ENCODE measurements at places on chromosomes 11 and 22.

DNA sequence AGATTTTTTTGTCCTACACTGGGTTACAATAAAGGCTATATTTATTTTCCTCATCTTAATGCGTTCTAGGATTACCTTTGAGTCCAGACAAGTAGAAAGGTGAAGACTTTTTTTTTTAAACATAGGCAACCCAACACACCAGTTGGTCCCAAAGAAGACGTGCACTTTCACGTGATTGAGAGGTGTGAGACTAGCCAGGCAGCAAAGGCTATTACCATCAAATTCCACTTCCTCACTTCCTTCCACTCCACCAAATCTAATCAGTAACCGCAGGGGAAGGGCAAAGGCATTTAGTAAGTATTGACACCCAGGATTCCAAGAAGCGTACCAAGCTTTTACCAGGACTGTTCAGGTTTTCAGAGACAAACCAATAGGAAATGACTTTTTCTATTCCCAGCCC lies 109.3 kb downstream of the APIP start:
- peaks cover 14% of the 10 kb centered on the region for H3K36me3 ChIP-seq
- no peak for DNase-seq
- peaks cover 28% of the 10 kb centered on the region for H3K27me3 ChIP-seq
- no peaks in the 10 kb centered on the region for H3K4me1 ChIP-seq
- no peak overlapping the region for H3K27ac ChIP-seq

GRCh38 chr11:117900720-117901440 lies 24.4 kb upstream of the FXYD6 start:
- H3K4me3 ChIP-seq, result no peak overlapping the region
- peak; percentile 57 for DNase-seq
- H3K27ac ChIP-seq, result no peak overlapping the region
- H3K27me3 ChIP-seq, result peaks cover 7% of the 10 kb centered on the region
- H3K36me3 ChIP-seq, result no peaks in the 10 kb centered on the region

DNA sequence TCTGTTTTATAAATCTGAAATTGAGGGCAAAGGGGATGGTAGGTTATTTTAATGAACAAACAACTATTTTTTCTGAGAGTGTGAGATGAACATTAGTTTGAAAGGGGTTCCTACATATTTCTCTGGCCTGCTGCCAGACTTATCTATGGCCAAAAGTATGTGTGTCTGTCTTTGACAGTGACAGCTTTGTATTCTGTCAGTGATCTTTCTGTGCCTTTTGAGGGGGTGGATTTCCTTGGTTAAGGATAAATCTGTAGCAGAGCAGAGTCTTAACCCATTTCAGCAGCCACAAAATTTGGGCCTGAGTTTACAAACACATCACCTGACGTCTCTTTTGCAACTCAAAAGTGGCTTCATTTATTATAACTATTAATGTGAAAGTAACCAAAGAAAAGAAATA lies 30.9 kb downstream of the ZFTA start:
- peaks cover 3% of the 10 kb centered on the region for H3K4me1 ChIP-seq
- H3K4me3 ChIP-seq, result no peak overlapping the region
- no peak for DNase-seq
- H3K27me3 ChIP-seq, result no peaks in the 10 kb centered on the region

- H3K27me3 ChIP-seq, result no peaks in the 10 kb centered on the region
- DNase-seq, result no peak
- H3K27ac ChIP-seq, result no peak overlapping the region
- H3K4me3 ChIP-seq, result no peak overlapping the region
- H3K36me3 ChIP-seq, result peaks cover 5% of the 10 kb centered on the region
- peaks cover 5% of the 10 kb centered on the region for H3K4me1 ChIP-seq
Measured at GRCh38 chr22:17149076-17149815, 9.8 kb downstream of the HDHD5 start.

DNA sequence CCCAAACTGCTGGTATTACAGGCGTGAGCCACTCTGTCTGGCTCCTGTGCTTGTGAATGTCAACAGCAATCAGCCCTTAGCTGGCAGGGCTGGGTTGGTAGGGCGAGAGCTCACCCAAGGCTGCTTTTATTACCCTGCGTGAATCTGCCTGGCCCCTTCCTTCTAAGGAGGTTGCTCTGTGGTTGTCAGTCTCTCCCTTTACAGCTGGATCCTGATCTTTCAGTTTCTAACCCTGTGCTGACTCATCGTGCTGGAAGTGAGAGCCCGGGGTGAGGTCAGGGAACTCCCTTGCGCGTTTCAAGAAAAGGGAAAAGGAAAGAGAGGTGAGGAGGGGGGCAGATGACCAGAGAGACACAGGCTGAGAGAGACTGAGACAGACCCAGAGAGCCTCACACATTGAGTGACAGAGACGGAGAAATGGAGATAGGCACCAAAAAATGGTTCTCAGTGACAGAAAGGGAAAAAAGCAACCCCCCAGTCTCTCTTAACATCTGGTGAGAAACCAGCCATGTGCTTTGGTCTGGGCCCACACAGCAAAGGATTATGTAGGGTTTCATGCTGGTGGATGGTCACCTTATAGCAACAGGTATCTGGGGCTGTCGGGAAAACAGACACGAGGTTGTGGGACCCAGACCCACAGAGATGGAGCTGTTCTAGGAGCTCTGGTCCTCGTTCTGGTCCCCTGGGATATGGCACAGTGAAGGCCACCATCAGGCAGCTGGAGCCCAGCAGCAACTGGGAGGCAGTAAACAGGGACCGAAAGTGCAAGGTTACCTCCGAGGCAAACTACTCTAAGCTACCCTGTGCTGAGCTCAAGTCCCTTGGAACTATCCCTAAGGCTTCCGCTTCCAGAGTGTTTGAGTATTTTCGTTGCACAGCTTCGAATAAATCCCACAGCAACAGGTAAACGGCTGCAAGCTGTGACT lies 2.5 kb downstream of the TCN2 start:
- peaks cover 33% of the 10 kb centered on the region for H3K4me1 ChIP-seq
- no peaks in the 10 kb centered on the region for H3K36me3 ChIP-seq
- DNase-seq, result peak; percentile 69
- peak overlapping the region; percentile 52 for H3K27ac ChIP-seq

DNA sequence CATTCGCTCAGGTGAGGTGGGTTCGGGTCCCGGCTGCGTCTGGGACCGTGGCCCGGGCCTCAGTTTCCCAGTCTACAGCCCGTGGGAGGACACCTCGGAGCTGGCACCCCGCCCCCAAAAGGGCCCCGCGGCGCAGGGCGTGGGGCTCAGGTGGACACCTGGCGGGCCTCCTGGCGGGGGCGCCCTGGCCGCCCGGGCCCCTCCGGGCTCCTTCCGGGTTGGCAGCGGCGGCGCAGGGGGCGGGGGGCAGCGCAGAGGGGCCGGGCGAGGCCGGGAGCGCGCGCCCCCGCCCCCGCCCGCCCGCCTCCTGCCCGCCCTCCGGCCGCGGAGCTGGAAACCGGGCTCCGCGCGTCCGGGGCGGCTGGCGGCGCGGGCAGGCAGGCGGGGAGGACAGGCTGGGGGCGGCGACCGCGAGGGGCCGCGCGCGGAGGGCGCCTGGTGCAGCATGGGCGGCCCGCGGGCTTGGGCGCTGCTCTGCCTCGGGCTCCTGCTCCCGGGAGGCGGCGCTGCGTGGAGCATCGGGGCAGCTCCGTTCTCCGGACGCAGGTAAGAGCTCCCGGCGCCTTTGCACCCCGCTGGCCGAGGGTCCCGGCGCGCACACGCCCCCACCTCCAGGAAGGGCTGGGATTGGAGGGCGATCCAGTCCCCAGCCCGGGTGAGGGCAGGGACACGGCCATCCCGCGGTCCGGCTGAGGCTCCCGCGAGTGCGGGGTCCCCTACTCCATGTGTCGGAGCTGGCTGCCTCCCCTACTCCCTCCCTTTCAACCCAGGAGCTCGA lies at the start of gene EMID1:
EMID1 (plus strand) TSS at position 303 of the 778 bp plus-strand sequence; CDS start at position 446, 143 bp downstream.
- no peak for DNase-seq
- H3K4me3 ChIP-seq, result peak within 1 kb of the TSS; percentile 82
- H3K27ac ChIP-seq, result no peak within 1 kb of the TSS
- H3K4me1 ChIP-seq, result peaks cover 34% of the 10 kb centered on the region
- H3K36me3 ChIP-seq, result no peaks in the 10 kb centered on the region

DNA sequence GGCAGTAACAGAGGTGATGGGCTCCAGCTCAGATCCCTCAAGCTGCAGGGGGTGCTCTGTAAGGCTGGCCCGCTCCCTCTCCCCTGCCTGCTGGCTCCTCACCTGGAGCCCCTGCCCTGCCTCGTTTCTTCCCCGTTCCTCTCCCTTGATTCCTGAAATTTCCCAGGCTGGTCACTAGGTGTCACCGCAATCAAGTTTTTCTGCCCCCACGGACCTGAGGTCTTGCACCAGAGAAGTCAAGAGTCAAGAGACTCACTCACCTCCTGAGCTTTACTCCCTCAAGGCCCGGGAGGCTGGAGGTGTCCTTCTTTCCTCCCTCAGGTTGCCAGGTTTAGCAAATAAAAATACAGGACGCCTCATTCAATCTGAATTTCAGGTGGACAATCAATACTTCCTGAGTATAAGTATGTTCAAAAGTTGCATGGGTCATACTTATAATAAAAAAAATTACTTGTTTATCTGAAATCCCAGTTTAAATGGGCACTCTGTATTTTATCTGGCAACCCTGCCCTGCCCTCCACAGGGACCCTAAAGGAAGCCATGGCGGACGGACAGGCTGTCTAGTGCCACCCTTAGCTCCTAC lies 69.2 kb downstream of the SCUBE1 start:
- H3K27me3 ChIP-seq, result peaks cover 7% of the 10 kb centered on the region
- DNase-seq, result no peak
- no peak overlapping the region for H3K27ac ChIP-seq
- no peaks in the 10 kb centered on the region for H3K36me3 ChIP-seq

DNA sequence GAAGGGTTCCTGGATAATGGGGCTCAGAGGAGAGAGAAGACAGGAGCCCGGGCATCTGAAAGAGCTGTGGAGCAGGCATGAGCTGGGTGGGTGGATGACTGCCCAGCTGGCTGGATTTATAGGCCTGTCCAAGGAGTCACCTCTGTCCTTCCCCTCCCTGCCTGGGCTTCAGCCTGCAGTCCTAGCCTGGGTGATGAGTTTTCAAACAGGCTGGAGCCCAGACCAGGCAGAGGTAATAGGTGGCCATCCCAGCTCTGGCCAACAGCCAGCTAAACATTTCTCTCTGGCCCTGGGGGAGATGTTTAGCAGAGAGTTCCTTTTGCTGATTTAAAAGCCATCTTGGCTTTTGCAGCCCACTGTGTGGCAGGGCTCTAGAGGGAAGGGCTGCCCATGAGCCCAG lies 5.4 kb downstream of the C11orf96 start:
- no peaks in the 10 kb centered on the region for H3K36me3 ChIP-seq
- no peak overlapping the region for H3K4me3 ChIP-seq
- H3K4me1 ChIP-seq, result peaks cover 11% of the 10 kb centered on the region
- H3K27me3 ChIP-seq, result peaks cover 37% of the 10 kb centered on the region
- no peak overlapping the region for H3K27ac ChIP-seq
- DNase-seq, result no peak

GRCh38 chr22:30497466-30498150 lies 7.9 kb downstream of the SEC14L4 start:
- H3K4me1 ChIP-seq, result no peaks in the 10 kb centered on the region
- no peaks in the 10 kb centered on the region for H3K27me3 ChIP-seq
- H3K36me3 ChIP-seq, result no peaks in the 10 kb centered on the region
- DNase-seq, result no peak

DNA sequence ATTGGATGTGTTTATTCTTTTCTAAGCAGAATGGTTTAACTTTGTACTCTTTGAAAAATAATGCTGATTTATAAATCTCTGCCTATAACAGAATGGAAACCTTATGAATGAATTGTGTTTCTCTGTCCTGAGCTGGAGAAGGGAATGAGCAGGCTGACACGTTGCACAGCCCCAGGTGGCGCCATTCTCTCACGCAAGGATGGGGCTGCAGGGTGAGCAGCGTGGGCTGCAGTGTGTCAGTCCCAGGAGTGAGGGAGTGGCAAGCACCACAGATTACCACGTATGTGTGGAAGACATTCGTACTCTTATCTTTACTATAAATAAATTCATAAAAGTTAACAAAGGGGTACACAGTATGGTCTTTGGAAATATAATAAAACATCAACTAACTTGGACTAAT lies 33.4 kb downstream of the FDX1 start:
- DNase-seq, result no peak
- H3K36me3 ChIP-seq, result peaks cover 7% of the 10 kb centered on the region
- peaks cover 8% of the 10 kb centered on the region for H3K4me1 ChIP-seq
- H3K4me3 ChIP-seq, result no peak overlapping the region

GRCh38 chr11:2072551-2073261 lies 66.5 kb downstream of the IGF2 start:
- no peak for DNase-seq
- no peaks in the 10 kb centered on the region for H3K4me1 ChIP-seq
- no peak overlapping the region for H3K4me3 ChIP-seq
- no peaks in the 10 kb centered on the region for H3K36me3 ChIP-seq
- H3K27me3 ChIP-seq, result peaks cover 28% of the 10 kb centered on the region

Measured in natural killer cell treated with Interleukin-12 subunit alpha and Interleukin-12 subunit beta and Interleukin-15 and Interleukin-18, amount 100 ng/mL, for 72 hours (primary cell).